ENCODE measurements at places on chromosomes 2 and 18. TPM values are rescaled to one million over a fixed set of nuclear protein-coding genes. Genes with fewer than 3 reads are reported as not detected.

GRCh38 chr2:59752512-59752911, 800.9 kb downstream of the BCL11A start:
- DNase-seq, result no peak
- H3K4me1 ChIP-seq, result no peaks in the 10 kb centered on the region
- no peak overlapping the region for H3K27ac ChIP-seq
- no peaks in the 10 kb centered on the region for H3K36me3 ChIP-seq

DNA sequence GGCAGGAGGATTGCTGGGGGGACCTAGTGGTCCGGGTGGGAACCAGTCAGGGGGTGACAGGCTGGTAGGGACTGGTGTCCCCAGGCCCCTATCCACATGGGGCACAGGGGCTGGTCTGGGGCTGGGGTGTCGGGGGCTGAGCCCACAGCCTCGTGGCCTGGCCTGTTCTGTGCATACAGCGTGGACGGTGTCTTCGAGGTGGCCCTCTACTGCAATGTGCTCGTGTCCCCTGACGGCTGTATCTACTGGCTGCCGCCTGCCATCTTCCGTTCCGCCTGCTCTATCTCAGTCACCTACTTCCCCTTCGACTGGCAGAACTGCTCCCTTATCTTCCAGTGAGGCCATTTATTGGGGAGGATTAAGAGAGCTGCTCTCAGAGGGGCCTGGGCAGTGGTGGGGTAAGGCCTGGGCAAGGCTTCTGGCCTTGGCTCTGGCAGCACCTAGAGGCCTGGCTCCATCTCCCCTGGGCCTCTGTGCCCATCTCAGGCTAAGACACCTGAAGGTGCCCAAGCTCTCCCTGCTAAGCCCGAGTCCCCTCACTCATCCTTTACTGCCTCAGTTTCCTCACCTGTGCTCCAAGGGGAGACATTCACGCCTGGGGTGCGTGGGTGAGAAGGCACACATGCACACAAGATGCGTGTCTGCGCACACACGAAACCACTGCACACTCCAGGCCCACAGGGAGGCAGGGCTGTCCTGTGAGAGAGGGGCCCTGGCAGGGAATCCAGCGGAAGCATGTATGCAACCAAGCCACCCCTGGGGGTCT, 1.9 kb downstream of the CHRNG start:
- H3K36me3 ChIP-seq, result peaks cover 6% of the 10 kb centered on the region
- H3K27me3 ChIP-seq, result peaks cover 3% of the 10 kb centered on the region
- no peaks in the 10 kb centered on the region for H3K4me1 ChIP-seq
- no peak overlapping the region for H3K4me3 ChIP-seq
- H3K27ac ChIP-seq, result no peak overlapping the region

The TMEM37 gene
- total RNA-seq, result not detected

The EVA1A gene
- total RNA-seq, result not detected

The AUP1 gene
- total RNA-seq, result 183 TPM

The POU3F3 gene
- not detected for total RNA-seq

Data from CD4-positive, CD25-positive, alpha-beta regulatory T cell (primary cell).